Stimulated activated naive CD8-positive, alpha-beta T cell treated with anti-CD3 and anti-CD28 coated beads, Interleukin-15, Interleukin-2, amounts not matched to agents 100 U/mL and 50 U/mL, for 24 hours (primary cell): ENCODE measurements at places on chromosomes 12 and 14.

GRCh38 chr14:67528276-67528675, 4.8 kb upstream of the PLEKHH1 start:
- no peak for DNase-seq

DNA sequence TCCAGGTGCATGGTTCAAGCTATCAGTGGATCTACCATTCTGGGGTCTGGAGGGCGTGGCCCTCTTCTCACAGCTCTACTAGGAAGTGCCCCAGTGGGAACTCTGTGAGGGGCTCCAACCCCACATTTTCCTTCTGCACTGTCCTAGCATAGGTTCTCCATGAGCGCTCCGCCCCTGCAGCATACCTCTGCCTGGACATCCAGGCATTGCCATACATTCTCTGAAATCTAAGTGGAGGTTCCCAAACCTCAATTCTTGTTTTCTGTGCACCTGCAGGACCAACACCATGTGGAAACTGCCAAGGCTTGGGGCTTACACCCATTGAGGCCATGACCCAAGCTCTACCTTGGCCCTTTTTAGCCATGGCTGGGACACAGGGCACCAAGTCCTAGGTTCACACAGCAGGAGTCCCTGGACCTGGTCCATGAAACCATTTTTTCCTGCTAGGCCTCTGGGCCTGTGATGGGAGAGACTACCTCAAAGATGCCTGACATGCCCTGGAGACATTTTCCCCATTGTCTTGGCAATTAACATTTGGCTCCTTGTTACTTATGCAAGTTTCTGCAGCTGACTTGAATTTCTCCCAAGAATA, 76.8 kb downstream of the CRADD start:
- DNase-seq, result no peak

GRCh38 chr12:10503460-10503859, 2.2 kb upstream of the EIF2S3B start:
- no peak for DNase-seq

GRCh38 chr12:4796694-4797482, 76.7 kb downstream of the GALNT8 start:
- DNase-seq, result no peak

DNA sequence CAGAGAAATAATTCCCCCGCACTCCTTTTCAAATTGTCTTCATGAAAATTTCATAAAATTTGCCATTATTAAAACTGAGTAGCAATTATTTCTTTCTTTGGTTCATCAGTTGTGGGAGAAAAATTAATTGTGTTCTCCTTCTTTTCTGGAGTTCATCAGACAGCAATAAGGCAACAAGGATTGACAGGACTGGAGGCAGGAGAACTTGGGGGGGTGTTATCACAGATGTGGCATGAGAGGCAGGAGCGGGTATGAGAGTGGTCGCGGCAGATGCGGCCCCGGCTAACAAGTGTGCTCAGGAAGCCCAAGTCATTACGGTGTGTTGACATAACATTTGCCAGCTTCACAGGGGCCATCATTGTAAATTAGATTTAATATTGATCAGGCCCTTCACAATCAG, 306.6 kb upstream of the TMPO start:
- no peak for DNase-seq

GRCh38 chr12:5226581-5226980, 182.9 kb downstream of the KCNA5 start:
- DNase-seq, result no peak

GRCh38 chr12:46910830-46911229, 85.0 kb upstream of the SLC38A4 start:
- no peak for DNase-seq

DNA sequence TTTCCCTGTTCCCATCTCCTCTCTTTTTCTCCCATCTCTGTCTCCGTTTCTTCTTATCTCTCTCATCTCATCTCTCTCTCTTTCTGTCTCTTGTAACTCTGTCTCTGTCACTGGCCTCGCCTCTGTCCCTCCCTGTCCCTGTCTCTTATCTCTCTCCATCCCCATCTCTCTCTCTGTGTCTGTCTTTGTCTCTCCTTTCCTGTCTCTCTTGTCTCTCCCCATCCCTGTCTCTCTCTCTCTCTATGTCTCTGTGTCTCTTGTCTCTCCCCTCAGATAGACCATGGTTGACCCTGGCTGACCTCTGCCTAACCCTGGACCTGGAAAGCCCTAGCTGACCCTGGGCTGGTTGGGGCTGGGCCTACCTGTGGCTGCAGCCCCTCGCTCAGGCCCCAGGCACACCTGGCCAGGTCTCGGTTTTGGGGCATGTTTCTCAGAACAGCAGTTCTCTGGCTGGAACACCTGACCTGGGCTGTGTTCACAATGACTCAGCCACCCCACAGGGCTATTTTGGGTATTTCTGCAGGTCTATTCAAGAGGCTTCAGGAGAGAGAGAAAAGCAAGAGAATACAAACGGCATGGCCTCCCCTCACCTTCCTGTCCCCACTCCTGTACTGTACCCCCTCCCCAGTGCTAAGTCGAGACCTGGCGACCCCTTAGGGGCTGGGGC, 174.4 kb downstream of the TMEM121 start:
- no peak for DNase-seq

GRCh38 chr12:112967858-112968257, 10.5 kb upstream of the OAS2 start:
- no peak for DNase-seq

- no peak for DNase-seq
Observed at GRCh38 chr14:101395779-101396178, 165.5 kb upstream of the DIO3 start.

- DNase-seq, result no peak
Observed at GRCh38 chr12:75305412-75306332, 24.5 kb downstream of the CAPS2 start.

DNA sequence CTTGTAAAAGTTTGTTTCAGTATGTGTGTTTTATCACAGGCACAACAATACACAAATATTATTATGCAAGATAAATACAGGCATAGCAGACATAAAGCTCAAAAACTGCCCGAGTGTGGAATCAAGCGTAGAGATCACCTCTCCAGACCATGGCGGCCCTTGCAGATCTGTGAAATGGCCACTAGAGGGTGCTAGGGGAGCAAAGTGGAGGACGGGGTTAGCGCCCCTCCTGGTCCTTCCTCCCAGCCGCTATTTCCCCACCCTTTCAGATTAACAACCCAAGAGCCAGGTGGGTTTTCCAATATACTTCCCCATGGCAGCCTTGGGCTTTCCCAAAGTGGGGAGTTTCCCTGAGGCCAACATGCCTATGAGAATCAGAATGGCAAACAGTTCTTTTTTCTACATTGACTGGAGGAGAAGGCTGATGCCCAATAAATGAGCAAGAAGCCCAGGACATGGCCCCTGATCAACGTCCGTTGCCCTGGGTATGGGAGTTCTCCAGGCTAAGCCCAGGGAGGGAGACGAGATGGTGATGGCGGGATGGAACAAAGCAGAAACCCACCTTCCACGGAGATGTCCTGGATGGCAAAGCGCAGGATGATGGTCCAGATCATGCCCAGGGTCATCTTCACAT, 67.4 kb downstream of the ACTN1 start:
- peak; percentile 84 for DNase-seq

GRCh38 chr12:54535474-54535873, 13.9 kb upstream of the PDE1B start:
- DNase-seq, result no peak

DNA sequence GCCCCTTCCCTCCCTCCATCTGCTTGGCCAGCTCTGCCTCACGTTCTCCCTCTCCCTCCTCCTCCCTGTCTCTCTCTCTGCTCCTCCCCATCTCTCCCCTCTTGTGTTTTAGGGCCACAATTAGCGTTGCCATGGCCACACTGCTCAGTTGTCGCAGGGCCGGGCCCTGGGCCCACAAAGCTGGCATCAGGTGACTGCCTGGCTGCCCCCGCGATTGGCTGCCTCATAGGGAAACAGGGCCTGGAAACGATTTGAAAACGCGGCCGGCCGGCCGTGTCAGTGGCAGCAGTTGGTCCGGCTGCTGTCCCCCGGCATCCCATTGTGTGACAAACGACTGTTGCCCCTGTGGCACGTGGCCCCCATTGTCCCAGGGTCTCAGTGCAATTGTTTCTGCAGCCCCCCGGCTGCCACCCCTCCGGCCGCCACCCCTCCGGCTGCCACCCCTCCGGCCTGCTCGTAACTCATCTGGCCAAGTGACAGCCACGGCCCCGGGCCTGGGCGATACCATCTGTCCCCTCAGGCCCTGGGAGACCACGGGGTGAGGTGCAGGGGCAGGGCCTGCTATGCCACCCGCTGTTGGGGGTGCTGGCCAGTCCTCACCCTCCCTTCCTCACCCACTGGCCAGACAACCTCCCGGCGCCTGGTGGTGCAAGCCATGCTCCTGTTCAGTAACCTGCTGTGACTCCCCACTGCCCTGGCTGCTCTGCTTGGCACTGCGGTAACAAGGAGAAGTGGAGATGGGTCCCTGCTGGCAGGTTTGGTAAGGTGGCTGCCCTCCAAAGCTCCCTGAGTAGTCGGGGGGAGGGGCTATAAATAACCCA, 17.4 kb downstream of the FOXN4 start:
- DNase-seq, result peak; percentile 8

- no peak for DNase-seq
Observed at GRCh38 chr14:101490771-101491170, 70.5 kb upstream of the DIO3 start.

- no peak for DNase-seq
Observed at GRCh38 chr12:28239918-28240317, 49.7 kb downstream of the CCDC91 start.

DNA sequence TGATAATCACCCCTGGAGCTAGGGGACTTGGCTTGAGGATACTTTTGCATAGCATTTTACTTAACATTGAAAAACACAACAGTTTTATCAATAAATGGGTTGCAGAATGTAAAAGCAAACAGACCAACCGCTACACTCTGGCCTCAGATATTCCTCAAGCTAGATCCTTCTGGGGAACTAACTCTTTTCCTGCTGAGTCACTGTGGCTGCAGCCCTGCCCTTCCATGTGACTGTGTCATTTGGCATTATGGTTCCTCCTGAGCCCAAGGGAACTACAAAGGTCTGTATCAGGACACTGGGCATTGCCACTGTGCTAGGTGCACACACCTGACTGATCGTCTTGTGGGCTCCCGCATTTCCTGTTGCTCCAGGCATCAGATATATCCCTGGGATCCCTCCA, 56.6 kb downstream of the TTC9 start:
- no peak for DNase-seq

DNA sequence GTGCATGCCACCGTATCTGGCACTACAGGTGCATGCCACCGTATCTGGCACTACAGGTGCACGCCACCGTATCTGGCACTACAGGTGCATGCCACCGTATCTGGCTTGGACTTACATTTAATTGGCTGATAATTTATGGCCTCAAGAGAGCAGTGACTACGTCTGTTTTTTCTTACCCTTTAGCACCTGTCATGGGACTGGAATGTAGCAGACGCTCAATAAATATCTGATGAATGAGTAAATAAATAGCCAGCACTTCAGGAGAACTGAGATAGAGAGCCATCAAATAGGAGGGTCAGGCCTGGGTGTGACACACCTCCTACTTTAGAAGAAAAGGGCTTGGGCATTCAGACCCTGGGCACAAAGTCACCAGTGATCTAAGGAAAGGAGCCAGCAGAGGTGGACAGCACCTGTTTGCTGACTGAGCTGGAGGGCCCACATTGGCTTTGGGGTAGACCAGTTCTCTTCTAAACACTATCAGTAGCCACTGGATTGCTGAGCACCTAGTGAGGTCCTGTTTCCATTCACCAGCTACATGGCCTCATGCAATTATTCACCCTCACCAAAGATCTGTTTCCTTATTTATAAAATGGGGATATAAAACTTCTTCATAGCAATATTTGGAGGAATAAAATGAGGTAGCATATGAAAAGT, 50.1 kb downstream of the RFX4 start:
- no peak for DNase-seq

- DNase-seq, result no peak
Observed at GRCh38 chr12:4443616-4444015, 2.0 kb downstream of the FGF6 start.

GRCh38 chr12:80419644-80420043, 24.4 kb upstream of the PTPRQ start:
- no peak for DNase-seq

- no peak for DNase-seq
Observed at GRCh38 chr14:23570806-23571483, 3.4 kb upstream of the AP1G2 start.

DNA sequence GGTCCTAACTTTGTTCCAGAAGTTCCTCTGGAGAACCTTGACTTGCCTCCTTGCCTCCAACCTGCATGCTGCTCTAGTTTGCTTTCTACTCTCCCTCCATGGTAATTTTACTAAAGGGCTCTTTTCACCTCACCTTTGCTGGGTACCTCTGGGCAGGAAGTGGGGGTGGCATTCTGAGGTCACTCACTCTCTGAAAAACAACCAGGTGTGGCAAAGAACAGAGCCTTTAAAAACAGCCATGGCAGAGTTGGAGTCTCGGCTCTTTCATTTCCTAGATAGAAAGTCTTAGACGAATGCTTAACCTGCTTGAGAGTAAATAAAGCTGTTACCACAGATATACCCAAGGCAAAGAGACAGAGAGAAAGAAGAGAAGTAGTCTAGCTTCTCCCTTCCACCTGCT, 827.9 kb downstream of the BCL11B start:
- no peak for DNase-seq

DNA sequence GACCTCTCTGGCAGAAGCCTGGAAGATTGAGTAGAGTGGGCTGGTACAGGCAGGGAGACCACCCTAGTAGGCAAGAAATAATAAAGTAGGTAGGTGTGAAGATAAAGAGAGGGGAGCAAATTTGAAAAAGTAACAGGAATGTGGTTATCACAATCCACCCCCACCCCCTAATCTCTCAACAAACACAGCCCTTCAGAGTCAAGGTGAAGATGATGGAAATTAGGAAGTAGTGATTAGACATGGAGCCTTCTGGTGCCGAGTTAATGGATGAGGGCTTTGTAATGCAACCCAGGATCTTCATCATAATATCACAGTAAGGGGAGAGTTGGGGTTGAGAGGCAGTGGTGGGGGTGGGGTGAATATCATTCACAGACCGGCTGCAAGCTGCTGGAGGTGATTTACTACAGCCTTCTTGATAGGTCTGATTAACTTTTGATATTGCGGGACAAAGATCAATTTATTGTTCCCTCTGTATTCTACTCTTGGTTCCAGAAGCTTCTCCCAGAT, 29.2 kb upstream of the CRY1 start:
- no peak for DNase-seq

GRCh38 chr14:35403603-35404448, 723 bp downstream of the NFKBIA start:
- DNase-seq, result peak; percentile 99

- DNase-seq, result no peak
Observed at GRCh38 chr12:3342051-3342450, 149.0 kb upstream of the PRMT8 start.

- DNase-seq, result no peak
Observed at GRCh38 chr12:4813741-4814140, 93.5 kb downstream of the GALNT8 start.
